Hematopoietic multipotent progenitor cell treated with erythropoietin and hydrocortisone succinate and interleukin-3 and kit ligand, for 6 days (in vitro differentiated cells): ENCODE measurements at places on chromosomes 13 and 19.

DNA sequence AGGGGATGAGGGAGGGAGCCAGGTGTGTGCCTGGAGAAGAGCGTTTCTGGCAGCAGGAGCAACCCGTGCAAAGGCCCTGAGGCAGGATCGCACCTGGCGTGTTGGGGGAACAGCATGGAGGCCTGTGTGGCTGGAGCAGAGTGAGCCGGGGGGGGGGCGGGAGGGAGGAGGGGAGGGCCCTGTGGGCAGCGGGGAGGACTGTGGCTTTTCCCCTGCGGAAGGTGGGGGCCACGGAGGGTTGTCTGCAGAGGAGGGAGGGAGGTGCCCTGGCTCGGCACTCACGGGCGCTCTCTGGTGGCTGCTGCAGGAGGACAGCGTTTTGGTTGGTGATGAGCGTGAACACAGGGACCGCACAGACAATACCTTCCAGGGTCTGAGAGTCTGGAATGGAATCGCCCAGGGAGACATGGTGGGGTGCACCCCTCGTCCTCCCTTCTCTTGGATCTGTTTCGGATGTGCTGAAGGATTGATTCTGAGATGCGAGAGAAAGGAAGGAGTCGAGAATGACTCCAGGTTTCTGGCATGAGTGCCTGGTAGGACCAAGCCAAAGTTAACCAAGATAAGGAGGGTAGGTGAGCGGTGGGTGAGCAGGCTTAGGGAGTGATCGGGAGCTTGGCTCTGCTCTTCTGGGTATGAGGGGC, 6.5 kb downstream of the RAB11B start:
- peak; percentile 91 for DNase-seq

DNA sequence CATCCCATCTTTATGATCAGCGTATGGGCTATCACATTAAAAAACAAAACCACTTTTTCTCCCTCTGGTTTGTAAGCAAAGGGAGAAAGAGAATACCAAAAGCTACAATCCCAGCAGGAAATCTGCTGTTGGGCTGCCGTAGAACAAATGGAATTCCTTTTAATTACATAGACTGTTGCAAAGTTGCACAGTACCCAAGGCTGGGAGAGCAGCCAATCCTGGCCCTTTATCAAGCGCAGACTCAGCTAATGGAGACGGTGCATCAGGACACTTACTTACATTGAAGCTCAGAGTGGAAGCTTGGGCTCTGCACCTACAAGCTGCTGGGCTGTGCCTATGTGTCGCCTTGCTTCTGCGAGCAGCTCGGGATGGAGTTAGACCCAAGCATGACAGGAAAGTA, 15.2 kb downstream of the CCNA1 start:
- no peak for DNase-seq

DNA sequence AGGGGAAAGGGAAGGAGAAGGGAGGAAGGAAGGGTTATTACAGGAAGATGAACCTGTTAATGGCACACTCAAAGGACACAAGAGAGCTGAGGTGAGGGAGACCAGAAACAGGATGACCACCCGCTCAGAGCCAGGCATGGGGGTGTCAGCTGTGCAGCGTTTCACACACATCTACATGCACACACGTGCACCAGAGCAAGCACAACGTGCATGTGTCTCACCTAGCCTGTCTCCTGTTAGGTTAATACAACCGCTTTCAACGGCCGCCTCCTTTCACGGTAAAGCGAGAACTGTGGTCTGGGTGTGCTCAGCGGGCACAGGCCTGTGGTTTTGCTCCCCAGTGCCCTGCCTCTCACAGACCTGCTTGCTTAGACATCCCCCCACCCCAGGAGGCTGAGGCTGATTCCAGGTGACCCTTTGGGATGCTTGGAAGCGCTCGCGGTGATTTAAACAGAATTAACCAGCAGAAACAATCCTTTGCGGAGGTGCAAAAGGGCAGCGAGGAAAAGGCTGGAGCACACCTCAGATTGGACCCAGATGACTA, 27.4 kb downstream of the IRS2 start:
- DNase-seq = no peak

DNA sequence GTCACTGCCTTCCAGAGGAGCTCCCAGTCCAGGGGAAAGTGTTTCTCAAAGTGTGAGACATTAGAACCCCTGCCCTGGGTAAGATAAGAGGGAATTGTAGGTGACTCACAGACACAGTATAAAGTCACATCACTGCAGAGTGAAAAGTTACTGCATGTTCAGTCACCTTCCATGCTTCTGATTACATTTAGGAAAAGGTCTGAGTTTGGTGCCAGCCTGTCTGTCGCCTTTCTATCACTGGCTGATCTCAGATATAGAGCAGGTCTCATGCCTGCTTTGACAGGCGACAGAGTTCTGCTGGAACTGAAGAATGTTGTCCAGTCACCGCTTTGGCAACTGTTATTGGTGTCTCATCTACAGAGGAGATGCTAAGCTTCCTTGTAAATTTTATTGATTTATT, 1078.6 kb downstream of the UQCRFS1 start:
- DNase-seq = no peak

DNA sequence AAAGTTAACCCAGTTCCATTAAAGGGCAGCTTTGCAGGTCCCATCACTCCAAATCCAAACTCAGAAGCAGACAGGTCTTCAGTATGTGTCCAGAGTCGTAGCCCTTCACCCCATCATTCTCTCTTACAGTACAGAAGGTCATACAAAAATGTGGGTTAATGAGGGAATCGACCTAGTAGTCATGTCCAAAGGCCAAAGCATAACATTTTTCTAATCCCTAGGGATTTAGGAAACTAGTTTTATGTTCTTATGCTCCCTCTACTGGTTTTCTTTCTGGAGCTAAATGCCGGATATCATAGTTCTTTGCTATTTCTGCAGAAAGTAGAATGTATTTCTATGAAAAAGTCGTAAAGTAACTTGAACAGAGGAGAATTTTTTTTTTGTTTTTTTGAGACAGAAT, 72.2 kb downstream of the DHRS12 start:
- no peak for DNase-seq

- peak; percentile 48 for DNase-seq
Measured at GRCh38 chr19:19319732-19320360, 463 bp downstream of the SUGP1 start.

DNA sequence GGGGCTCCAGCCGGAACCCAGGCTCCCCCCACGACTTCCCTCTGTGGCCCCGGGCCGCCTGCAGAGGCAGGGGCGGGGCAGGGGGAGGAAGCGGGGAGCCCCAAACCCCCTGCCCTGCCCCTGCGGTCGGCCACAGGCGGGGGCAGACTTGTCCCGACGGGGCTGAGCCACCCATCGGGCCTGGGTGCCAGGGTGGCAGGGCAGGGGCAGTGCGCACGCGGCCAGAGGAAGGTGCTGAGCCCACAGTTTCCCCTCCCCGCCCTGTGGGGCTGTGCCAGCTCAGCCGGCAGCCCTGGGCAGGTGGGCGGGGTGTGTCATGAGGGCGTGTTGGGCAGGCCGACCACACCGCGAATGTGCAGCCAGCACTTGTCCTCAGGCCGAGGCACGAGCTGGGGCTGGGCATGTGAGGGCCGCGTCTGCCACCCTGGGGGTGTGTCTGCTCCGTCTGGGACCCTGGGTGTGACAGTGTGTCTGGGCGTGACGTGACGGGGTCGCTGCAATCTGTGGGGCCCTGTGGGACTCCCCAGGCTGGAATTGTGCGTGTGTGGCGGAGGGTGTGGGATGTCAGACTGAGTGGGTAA, 17.7 kb downstream of the CCDC97 start:
- DNase-seq = peak; percentile 89

- DNase-seq = no peak
Measured at GRCh38 chr19:47113850-47114651, 475 bp upstream of the ZC3H4 start.

GRCh38 chr13:74835579-74835978, 646.4 kb downstream of the TBC1D4 start:
- no peak for DNase-seq

- no peak for DNase-seq
Measured at GRCh38 chr19:28569132-28570131, 643.5 kb downstream of the UQCRFS1 start.

DNA sequence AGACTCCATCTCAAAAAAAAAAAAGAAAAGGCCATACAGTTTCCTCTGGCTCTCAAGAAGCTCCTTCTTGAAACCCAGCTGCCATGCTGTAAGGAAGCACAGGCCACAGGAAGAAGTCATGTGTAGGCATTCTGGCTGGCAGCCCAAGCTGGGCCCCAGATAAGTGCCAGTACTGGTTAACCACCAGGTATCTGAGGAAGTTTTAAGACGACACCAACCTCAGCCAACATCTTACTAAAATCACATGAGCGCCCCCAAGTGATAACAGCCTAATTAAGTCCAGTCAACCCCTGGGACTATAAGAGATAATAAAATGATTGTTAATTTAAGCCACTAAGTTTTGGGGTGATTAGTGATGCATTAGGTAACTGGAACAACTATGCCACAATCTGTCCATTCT, 27.4 kb upstream of the AKT2 start:
- DNase-seq = peak; percentile 71

DNA sequence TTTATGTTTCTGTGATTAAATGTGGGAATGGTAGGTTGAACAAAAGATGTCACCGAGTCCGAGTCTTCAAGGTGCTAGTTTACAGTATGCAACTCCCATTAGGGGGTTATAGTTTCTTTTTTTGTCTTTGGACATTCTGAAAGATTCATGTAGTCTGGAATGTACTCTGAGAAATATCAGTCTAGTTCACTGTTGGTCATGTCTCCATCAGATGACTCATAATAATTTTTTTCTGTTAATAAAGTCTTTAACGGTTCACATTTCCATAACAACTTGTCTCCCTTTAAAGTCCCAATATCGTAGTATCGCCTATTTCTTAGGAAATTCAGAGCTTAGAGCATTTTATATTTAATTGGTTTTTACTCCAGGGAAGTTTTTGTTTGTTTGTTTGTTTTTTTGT, 13.5 kb upstream of the ESD start:
- DNase-seq = no peak

- peak; percentile 1 for DNase-seq
Measured at GRCh38 chr19:28239270-28239669, 973.7 kb downstream of the UQCRFS1 start.

DNA sequence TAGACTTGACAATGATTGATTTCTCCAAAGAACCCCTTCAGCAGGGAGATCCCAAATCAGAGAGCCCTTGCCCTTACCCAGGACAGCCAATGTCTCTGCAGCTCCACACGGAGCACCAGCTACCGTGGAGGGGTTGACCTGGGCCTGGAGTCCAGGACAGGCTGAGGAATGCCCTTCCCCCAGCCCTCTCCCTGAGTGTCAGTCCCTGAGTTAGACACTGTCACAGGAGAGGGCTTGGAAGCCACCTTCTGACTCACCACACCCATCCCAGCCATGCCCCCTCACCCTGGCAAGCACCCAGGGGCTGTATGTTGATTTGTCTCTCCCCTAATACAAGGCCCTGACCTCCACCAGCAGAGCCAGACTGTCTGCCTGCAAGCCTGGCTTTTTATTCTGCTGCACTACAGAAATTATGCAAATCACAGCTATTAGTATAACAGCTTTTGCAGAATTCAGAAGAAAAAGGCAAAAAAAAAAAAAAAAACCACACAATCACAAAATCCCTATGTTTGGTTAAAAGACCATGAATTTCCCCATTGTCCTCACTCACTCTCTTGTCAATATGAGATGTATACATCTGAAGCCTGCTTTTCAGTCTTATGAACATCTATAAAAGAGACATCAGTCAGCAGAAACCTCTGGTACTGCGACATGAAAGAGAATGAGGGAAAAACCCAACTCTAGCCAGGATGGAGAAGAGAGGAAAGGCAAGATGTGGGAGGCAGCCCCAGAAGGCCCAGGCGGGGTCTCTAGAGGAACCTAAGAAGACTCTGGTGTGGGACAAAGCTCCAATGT, 240.7 kb downstream of the UQCRFS1 start:
- DNase-seq = no peak

GRCh38 chr19:48997972-48998371, 4.3 kb downstream of the RUVBL2 start:
- peak; percentile 90 for DNase-seq

DNA sequence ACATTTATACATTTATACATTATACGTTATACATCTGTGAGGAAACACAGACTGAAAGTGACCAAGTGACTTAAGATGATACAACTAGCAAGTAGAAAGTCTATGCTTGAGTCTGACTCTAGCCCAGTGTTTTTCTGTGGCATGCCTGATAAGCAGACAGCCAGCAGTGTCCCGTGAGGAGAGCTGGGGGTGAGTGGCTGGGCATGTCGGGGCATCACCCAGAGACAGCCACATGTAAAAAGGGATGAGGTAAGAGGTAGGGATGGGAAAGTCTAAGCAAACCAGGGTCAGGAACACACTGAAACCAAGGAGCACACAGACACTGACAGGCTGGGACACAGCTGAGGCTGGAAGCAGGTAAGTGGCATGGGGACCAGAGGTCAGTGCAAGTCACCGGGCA, 333.2 kb downstream of the FOXO1 start:
- peak; percentile 72 for DNase-seq

DNA sequence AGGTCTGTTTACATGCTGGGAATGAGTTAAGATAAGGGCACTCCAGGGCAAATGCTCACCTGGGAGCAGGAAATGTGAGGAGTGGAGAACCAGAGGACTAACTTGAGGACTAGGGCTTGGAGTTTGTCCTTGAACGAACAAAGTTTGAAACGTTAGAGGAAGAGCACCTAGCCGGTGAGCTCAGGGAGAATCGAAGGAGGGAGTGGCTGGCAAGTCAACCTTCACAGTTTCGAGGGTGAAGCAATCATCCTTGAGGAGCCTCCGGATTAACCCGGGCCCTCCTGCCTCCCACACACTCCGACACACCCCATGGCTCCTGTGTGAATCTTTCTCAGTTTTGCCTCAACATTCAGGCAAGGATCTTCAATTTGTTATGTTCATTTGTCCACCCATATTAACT, 58.6 kb downstream of the LMO7 start:
- no peak for DNase-seq

DNA sequence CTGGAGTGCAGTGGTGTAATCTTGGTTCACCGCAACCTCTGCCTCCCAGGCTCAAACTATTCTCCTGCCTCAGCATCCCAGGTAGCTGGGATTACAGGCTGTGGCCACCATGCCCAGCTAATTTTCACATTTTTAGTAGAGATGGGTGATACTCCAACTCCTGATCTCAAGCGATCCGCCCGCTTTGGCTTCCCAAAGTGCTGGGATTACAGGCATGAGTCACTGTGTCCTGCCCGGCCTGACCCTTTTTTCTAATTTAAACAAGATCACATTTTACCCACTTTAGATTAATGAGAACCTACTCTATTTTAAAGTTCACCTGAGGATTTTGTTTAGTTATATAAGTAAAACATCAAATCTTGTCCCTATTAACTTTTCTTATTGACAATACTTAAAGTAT, 91.8 kb upstream of the POSTN start:
- DNase-seq = no peak

DNA sequence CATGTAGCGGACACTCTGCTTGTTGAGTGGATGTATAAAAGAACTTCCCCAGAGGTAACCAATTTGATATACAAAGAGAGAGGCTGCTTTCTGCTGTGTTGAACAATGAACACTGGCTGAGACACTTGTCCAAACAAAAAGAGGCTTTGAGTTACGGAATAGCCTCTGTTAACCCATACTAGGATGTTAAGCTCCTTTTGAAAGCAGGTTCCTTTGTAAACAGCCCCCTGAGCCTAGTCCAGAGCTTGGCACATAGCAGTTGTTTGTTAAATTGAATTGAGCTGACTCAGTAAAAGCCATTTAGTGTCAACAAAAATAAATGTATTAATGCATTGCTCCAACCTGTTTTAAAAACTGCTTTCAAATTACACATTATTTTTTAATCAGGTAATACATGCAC, 200.1 kb downstream of the MZT1 start:
- no peak for DNase-seq

GRCh38 chr19:49677231-49677900, at the start of gene PRMT1:
Gene PRMT1, plus strand, starts transcription at chr19:49677271. Its CDS starts 10 bp downstream, at chr19:49677281.
- DNase-seq = peak; percentile 49

GRCh38 chr13:68927387-68928026, 1180.1 kb upstream of the ATXN8OS start:
- peak; percentile 15 for DNase-seq
